ENCODE measurements at places on chromosomes 12 and 14.

DNA sequence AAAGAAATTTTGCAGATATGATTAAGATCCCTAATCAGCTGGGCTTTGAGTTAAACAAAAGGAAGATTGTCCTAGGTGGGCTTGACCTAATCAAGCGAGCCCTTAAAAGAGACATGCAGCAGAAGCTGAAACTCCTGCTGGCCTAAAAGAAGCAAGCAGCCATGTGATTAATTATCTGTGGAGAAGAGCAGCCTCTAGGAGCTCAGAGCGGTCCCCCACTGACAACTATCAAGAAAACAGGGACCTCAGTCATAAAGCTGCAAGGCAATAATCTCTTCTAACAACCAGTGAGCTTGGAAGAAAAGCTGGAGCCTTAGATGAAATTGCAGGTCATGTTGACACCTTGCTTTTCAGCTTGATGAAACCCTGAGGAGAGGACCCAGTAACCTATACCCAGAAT, 288.9 kb upstream of the CLEC14A start:
- no peak for DNase-seq

DNA sequence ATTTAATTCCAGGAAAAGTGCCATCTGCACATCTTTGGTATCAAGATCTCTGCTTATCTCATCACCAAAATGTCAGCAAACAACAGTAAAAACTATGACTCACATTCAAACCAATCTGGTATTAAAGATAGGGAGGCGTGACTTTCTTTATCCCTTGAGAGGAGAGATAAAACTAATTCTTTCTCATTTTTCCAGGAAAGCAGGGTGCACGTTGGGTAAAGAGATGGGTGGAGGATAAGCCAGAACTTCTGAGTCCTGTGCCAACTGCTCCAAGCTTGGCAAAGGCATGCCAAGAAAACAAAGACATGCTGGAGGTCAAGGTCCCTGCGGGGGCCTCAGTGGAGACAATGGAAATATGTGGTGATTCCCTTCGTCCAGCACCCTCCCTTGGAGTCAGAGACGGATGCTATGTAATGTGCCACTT, 225.8 kb upstream of the PLXNC1 start:
- DNase-seq: no peak

- DNase-seq: peak; percentile 8
These were observed 26.3 kb upstream of the KIF26A start for GRCh38 chr14:104112113-104112505.

GRCh38 chr14:50929506-50929905, 14.8 kb downstream of the PYGL start:
- no peak for DNase-seq

DNA sequence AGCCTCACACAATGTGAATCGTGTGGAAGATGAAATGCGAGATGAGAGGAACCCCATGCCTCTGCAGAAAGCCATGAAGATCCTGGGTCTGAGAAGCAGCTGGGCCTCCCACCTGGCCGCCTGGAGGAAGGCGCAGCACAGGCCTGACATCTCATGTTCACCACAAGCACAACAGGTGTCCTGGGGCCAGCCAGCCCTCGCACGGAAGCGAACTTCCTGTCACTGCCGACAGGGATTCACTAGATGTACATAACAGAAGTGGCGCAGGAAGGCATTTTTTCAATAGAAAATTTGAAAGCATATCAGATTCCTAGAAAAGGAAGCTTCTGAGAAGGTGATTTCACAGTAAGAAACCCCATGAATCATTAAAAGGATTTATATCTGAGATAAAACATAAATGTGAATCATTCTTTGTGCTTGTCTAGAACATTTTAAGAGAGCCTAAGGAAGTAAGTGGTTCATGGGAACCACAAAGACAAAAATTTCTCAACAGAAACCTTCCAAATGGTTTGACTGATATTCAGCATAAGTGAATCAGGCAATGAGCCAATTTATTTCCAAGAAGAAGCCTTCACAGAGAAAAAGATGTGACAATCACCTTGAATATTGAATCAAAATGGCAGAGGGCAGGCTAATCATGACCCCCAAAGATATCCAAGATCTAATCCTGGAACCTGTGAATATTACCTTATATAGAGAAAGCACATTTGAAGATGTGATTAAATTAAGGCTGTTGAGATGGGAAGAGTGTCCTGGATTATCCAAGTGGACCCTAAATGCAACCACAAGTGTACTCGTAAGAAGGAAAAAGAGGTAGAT, 311.9 kb downstream of the DUSP6 start:
- peak; percentile 81 for DNase-seq

DNA sequence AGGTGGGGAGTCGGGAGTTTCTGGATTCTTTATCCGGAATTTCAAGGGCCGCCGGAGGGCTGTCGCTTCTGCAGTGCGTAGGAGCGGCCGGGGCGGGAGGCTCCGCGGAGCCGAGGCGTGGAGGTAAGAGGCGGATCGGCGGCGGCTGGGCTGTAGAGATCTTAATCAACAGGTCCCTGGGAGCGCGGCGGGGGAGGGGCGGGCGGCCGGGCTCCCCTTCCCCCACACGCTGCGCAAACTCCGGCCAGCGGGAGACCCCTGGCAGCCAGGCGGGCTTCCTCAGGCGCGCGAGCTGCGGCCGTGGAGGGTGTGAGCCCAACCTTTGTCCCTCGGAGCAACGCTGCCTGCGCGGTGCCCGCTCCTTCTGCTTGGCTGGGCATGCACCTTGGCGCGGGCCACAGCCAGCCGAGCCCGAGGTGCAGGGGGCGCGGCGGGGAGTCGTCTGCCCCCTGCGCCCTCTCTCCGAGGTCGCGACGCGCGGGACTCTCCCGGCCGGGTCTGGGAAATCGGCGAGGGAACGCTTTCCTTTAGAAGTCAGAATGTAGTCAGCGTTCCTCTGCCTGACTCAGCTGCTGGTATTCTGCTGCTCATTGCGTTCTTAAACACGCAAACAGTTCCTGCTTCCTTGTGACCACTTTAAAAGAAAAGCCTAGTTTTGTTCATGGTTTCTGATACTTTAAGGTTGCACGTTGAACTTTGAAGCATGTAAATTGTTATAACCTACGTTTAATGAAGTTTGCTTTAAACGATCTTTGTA, at the start of gene PALS1:
Gene PALS1 (plus strand): TSS at position 25 of the 757 bp plus-strand sequence. CDS start 37,736 bp downstream, outside the sequence.
- DNase-seq: peak; percentile 62

- no peak for DNase-seq
These were observed 21.3 kb downstream of the HCAR2 start for GRCh38 chr12:122681814-122682213.

- DNase-seq: no peak
These were observed 2.3 kb upstream of the MYO1H start for GRCh38 chr12:109345428-109345827.

DNA sequence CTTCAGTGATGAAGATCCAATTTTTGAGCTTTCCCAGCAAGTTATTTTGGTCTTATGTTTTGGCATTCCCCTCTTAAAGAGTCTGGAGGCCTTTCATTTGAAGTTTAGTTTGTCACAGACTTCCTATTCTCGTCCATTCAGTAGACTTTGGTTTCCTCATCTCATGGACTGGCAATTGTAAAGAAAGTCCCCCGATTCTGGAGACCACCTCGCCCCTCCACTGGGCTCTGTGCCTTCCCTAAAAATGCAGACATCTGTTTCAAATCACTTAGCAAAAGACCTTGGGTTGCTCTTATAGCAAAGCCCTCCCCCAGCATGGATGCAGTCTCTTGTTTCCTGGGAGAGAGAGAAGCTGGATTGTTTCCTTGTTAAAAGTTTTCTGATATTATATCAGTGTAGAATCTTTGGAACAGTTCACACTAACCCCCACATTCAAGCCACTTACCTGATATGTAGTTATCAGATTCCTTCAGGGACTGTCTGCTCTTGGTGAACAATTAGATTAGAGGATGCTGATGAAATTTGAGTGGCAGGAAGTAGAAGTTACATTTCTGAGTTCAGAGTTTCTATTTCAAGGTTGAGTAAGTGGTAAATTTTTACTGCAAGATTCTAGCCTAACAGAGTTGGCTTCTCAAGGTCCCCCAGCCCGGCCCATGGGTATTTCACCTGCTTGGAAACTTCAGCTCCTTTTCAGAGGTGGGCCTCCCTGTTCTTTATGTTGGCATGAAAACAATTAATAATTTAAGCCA, 56.3 kb downstream of the PLXNC1 start:
- DNase-seq: no peak

DNA sequence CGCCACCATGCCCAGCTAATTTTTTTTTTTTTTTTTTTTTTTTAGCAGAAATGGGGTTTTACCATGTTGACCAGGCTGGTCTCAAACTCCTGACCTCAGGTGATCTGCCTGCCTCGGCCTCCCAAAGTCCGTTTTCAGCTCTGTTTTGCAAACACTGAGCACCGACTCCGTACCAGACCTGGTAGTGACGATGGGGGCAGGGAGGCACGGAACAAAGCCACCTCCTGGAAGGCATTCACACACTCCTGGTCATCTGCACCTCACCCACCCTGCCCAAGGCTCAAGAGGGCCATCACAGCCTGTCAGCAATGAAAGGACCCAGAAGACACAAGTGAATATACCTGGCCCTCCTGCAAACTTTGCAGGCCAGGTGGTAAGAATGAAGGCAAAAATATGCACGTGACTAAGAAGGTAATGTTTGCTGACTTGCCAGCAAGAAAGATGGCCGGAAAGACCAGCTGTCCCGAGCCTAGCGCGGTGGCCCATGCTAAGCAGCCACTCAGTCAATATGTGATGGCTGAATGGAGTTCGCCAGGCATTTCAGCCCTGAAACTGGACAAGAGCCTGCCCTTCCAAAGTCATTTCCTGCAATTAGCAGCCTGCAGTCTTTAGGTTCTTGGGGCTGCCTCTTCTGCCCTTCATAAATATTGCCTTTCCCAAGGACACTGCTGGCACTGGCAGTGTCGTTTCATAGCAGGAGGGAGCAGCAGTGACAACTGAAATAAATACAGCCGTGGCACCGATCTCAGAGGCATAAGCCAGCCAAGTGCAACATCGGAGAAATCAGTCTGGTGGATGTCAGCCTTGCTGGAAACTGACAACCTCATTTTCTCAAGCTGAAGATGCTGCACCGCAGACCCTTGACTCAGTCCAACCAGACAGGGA, 17.6 kb downstream of the MMAB start:
- DNase-seq: no peak

DNA sequence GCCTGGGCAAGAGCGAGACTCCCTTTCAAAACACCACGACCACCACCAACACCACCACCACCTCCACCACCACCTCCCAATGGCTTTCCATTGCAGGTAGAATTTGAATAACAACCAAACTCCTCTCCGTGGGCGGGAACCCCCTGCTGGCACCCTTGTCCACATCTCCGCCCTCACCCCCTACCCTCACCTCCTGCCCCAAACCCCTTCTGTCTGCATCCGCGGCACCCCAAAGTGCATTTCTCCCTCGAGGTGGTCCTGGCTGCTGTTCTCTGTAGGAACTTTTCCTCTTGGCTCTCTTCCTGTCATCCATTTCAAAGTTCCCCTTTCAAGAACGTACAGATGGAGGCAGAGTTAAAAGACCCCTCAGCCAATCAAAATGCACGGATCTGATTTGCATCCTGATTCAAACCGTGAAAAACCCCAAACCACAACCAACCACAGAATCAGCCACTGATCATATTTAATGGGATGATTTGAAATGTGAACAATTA, 3.8 kb downstream of the SDSL start:
- DNase-seq: no peak

DNA sequence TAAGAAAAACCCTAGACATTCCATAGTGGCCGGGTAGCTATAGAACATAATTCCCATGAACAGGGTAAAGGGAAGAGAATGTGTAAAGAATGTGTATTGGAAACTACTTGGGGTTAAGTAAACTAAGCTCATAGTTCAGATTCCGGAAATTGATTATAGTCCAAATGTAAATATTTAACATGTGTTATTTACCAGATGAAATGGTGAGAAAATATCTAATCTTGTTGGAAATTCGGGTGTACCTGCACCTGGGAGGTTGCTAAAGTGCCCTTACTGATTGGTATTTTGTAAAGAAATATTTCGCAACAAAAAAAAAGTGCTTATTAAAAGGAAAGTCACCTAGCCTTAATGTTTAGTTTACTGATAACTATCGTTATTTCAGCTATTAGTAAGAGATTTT, 14.4 kb downstream of the RASSF9 start:
- no peak for DNase-seq

DNA sequence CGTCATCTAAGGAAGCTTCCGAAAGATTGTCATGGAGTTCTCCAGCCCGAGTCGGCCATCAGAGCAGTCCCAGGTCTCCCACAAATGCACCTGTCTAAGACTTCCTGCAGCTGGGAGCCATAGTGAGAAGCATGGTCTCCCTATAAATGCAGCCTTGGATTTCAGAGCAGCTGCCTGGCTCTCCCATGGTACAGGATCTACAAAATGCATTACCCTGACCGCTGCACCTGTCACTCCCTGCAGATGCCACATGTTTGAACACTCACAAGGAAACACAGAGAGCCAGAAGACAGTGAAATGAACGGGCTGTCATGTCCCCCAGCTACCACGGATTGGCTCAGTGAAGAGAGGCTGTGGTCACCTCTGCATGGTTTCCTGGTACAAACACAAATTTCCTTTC, 702.7 kb downstream of the MED13L start:
- no peak for DNase-seq

DNA sequence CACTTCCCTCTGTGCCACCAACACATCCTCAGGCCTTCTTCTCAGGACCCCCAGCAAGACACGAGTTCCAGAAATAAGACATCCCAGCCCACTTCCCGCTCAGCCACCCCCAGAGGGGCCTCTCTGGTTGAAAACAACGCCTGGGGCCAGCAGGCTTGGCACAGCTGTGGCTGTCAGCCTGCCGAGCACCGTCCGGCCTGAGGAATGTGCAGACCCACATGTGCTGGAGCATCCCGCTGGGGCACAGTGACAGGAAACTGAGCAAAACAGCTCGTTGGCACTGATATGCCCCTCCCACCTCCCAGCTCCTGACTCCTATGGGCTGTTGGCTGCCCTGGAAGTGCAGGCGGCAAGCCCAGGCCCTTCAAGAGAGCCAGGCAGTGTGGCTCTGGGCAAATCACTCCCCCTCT, 1.4 kb downstream of the SYNE3 start:
- DNase-seq: no peak

DNA sequence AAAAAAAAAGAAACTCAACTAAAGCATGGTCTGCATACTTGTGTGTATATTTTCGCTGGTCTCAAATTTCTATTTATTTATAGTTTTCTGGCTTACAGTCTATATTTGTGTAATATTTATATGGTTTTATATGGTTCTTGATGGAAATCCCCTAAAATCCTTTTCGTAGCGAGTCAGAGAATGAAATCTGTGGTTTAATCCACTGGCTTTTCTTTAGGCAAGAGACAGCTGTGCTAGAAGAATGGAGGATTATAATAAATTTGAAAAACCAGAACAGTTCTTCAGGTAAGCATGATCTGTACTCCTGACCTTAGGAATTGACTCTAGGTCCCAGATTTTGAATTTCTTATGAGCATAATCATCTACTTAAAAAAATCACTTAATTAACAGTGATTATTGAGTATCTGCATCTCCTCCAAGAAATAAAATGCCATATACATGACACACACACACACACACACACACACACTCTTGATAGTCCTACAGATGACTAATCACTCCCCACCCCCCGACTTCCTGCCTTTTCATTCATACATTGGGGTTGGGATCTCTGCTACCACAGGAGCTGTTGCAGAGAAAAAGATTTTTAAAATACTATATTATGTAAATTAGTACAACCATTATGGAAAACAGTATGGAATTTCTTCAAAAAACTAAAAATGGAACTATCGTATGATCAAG, 113.4 kb downstream of the CRADD start:
- DNase-seq: peak; percentile 18
